BE2C (cell line): ENCODE measurements at places on chromosomes 13 and 19.

- DNase-seq = no peak
Observed at GRCh38 chr19:48656840-48657474, 11.0 kb upstream of the CA11 start.

DNA sequence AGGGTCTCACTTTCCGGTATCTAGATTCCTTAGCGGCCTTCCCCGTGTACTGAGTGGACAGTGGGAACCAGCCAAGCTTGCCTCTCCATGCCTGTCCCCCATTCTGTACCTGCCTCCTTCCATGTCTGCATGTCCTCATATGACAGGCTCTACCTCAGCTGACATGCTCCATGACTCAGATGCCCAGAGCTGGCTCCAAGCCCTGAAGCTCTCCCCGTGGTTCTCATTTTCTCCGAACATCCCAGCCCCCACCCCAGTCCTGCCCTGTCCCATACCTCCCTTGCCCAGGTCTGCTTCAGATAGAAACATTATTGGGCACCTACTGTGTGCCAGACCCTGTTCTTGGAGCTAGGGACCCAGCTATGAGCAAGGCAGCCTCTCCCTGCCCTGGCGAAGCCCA is 17.1 kb upstream of the SHFL start:
- DNase-seq = no peak

DNA sequence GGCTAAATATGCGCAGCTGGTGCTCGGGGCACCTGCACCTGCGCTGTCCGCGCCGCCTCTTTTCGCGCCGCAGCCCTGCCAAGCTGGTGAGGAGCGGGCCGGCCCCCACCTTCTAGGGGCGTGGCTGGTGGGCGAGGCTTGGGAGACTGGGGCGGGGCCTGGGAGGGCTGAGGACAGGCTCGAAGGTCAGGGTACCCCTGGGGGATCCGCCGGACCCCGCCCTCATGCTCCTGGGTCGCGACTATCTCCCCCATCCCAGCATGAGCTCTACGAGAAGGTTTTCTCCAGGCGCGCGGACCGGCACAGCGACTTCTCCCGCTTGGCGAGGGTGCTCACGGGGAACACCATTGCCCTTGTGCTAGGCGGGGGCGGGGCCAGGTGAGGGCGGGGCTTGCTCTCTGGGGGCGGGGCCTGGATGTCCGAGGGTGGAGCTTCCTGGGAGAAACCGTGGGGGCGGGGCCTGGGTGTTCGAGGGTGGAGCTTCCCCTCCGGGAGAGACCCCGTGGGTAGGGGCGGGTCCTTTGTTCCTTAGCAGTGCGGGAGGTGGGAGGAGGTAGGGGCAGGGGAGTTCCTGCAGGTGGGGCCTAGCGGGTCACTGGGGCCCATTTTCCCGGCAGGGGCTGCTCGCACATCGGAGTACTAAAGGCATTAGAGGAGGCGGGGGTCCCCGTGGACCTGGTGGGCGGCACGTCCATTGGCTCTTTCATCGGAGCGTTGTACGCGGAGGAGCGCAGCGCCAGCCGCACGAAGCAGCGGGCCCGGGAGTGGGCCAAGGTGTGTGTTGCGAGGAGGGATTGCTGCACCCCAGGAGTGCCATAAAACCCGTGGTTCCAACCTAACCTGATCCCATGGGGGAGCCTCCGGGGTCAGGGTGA is 19.7 kb downstream of the PNPLA6 start:
- DNase-seq = peak; percentile 58

DNA sequence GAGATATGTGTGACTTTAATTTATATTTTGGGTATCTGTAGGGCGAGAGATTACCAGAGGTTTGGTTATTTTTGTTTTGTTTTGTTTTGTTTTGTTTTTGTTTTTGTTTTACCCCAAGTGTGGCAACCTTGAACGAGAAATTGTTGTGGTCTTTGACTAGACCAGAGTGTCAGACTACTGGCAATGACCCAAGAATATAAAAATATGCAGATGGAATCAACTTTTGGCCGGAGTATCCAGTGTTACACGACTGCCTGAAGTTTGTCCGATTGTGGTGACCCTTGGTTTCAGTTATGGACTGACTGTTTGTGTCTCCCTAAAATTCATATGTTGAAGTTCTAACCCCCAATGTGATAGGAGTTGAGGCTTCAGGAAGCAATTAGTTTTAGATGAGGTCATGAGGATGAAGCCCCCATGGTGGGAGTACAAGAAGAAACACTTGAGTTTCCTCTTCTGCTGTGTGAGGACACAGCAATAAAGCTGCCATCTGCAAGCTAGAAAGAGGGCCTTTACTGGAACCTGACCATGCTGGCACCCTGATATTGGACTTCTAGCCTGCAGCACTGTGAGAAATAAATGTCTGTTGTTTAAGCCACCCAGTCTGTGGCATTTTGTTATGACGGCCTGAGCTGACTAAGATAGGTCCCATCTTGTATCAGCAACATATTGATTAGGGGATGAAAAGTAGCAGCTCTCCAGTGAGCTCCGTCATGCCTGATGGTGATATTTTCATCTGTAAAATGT is 261.7 kb downstream of the MTUS2 start:
- DNase-seq = no peak

GRCh38 chr13:59979589-59979988 is 184.1 kb downstream of the DIAPH3 start:
- no peak for DNase-seq

DNA sequence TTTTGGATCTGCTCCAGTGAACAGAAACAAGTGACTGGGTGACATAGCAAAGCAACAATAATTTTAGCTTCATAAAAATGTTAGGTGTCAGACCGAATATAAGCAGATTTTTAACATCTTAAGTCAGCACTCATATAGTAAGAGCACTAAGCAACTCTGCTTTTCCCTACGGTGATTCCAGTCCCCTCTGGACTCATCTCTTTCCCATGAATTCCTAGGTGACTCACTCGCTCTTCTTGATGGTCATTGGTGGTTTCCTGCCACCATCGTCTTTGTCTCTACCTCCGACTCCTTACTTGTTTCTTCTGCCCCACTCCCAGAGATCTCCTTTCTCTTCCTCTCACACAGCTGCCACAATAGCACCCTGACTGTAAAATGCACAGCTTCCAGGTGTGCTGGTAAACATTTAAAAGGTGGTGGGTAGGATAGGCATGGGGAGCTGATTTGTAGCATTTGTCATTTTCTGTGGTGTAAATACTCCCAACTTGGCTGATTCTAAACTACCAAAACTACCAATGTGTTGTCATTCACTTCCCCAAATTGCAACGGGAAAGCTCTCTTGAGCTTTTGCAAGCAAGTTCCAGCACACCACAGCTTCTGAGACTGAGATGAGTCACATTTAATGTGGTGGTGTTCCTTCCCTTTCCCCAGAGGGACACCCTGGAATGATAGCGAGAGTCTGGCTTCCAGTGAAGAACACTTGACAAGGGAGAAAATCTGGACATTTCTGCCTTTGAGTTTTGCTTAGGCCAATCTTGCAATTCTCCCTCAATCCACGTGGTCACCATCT is 42.8 kb upstream of the CLDN10 start:
- no peak for DNase-seq

DNA sequence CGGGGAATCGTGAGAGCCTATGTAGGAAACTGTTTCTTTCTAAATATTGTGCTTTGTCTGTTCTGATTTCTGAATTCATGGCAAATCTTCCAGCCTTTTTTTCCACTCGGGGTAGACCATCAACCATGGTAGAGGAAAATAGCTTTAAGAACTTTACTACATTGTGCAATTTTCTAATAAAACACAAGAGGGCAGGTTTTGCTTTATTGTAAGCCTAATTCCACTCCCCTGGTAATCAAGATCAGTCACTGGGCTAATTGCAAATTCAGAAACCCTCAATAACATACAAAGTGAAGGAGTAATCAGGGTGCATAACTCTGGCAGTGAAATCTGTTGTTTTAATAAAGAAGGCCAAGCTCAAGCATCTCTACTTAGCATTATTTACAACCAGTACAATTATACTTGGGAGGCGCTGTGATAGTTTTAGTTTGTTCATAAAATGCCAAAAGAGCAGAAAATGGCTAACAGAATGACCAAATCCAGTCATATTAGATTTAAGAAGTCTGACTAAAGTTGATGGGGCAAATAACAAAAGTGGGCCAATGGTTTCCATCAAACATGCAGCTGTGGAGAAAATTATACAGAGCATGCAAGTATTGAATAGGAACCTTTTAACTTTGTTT is 43.8 kb downstream of the DCT start:
- DNase-seq = no peak

GRCh38 chr19:46919324-46919723 is 58.5 kb downstream of the ARHGAP35 start:
- DNase-seq = no peak

DNA sequence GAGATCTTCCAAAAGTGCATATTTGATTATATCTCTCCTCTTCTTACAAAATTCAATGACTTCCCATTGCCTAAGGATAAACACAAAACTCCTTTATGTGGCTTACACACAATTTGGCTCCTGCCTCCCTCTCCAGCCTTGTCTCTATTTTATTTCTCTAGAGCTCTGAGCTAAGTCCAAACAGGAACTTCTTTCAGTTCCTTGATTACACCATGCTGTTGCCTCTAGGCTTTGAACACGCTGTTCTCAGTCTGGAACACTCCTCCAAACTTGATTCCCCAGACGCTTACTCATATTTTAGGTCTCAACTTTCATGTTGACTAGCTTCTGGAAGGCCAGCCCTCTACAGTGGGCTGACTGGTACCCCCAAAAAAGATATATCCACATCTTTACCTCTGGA is 258.5 kb downstream of the COG6 start:
- DNase-seq = no peak

- DNase-seq = no peak
Observed at GRCh38 chr19:3015126-3016057, 13.7 kb downstream of the TLE2 start.

- peak; percentile 99 for DNase-seq
Observed at GRCh38 chr19:3275583-3276340, 51.3 kb downstream of the CELF5 start.

DNA sequence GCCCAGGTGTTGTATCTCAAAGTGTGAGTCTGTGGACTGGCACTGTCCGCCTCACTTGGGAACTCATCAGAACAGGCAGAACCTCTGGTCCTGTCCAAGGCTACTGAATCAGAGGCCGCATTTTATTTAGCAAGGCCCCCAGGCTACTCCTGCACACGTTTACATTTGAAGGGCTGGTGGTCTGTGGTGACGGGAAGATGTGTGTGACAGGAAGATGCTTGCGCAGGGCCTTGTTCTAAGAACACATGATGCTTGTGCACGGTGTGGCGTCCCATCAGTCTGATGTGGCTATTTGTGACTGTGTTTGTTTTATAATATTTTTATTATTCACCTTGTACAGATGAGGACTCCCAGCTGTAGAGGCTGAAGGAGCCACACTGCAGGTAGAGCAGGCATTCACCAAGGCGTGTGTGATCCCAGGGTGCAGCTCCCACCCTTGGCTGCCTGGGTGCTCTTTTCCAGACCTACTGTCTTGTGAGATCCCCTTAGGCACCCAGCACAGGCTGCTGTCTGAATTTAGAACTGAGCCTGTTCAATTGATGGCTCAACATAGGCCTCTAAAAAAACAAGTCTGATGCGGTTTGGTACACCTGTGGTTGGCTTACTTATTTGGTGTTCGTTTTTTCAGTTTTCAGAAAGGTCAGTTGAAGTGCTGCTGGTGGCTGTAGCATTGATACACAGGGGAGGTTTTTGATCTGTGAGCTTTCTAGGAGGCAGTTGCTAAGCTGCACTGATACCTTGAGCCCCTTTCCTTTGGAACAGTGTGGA is 3.1 kb downstream of the SLC25A15 start:
- no peak for DNase-seq

- DNase-seq = no peak
Observed at GRCh38 chr19:12494260-12494860, 9.7 kb upstream of the ZNF709 start.

DNA sequence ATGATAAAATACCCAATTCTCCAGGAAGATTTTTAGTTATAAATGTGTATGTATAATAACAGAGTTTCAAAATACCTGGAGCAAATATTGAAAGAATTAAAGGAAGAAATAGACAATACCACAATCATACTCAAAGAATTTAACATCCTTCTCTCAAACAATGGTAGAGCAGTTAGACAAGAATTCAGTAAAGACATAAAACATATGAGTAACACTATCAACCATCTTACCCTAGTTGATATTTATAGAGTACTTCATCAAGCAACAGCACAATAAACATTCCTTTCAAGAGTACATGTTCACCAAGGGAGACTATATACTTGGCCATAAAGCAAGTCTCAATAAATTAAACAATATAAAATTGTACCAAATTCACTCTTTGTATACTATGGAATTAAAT is 108.4 kb downstream of the DLEU7 start:
- no peak for DNase-seq

DNA sequence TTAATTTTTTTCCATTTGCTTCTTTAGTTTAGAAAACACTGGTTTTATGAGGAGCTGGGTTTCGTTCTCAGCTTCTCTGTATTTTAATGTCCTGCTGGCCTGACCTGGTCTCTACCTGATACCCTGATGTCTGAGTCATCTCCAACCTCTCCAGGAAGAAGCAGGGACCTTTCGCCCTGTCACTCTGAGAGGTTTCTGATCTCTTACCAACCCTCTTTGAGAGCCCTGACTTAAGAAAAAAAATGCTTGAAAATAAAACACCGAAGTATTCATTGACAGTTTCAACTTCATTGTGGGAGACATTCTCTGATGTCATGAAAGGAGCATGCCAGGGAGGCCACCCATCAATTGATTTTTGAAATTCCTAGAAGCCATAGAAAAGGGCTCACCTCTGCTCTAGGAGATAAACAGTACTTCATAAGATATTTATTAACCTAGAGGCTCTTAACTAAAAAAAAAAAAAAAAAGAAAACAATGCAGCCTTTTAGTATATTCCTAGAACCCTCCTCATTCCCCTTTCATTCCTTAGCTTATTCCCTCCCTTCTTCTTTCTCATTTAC is 234.8 kb downstream of the ENOX1 start:
- no peak for DNase-seq

DNA sequence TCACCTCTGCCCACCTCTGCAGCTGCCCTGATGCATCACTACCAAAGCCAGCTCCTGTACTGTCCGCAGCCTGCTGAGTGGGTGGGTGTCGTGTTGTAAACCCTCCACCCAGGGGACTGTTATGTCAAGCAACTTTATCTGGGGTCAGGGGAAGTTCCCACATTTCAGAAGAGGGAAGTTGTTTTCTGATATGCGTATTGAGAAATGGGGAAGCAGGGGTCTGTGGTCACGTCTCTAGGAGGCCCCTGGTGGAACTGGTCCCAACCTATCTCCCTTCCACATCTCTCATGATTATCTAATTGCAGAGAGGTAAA is 31.2 kb downstream of the CLEC17A start:
- no peak for DNase-seq

DNA sequence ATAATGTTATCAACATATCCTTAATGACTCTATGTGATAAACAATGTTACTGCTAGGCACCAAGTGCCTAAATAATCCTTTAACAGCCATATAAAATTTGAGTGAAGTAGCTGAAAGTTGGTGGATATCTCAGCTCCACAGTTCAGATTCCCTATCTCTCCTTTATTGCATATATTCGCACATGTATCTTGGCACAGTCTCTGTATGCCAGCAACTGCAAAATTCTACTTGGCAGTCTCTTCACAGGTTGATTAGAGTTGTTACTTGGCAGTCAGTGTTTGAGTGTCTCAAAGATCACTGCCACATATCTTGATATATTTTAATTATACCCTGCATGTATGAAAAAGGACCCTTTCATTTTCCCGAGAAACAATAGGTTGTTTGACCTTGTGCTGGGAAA is 879.3 kb downstream of the OLFM4 start:
- no peak for DNase-seq

GRCh38 chr13:19860884-19861655 is 2.4 kb downstream of the ZMYM5 start:
- no peak for DNase-seq
